ENCODE measurements at places on chromosomes 5 and 9.

- no peaks in the 10 kb centered on the region for H3K36me3 ChIP-seq
- H3K27ac ChIP-seq = no peak overlapping the region
- DNase-seq = no peak
- H3K4me3 ChIP-seq = no peak overlapping the region
- H3K4me1 ChIP-seq = no peaks in the 10 kb centered on the region
Observed at GRCh38 chr5:174166231-174167079, 120.9 kb downstream of the NSG2 start.

GRCh38 chr9:14547245-14548060, 145.8 kb downstream of the ZDHHC21 start:
- H3K4me3 ChIP-seq = no peak overlapping the region
- H3K27ac ChIP-seq = no peak overlapping the region
- no peaks in the 10 kb centered on the region for H3K4me1 ChIP-seq
- DNase-seq = no peak
- no peaks in the 10 kb centered on the region for H3K36me3 ChIP-seq

DNA sequence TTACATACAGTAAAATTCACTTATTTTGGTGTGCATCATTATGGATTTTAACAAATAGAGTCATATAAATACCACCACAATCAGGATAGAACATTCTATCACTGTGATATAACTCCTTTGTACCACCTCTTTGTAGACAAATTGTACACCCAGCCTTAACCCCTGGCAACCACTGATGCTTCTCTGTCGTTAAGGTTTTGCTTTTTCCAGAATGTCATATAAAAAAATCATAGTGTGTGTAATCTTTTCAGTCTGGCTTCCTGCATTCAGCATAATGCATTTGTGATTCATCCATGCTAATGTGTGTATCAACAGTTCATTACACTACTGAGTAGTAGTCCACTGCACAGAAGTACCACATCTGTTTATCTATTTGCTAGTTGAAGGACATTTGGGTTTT, 81.2 kb downstream of the ARSB start:
- peaks cover 9% of the 10 kb centered on the region for H3K4me1 ChIP-seq
- no peak for DNase-seq
- H3K36me3 ChIP-seq = no peaks in the 10 kb centered on the region
- H3K4me3 ChIP-seq = no peak overlapping the region
- H3K27me3 ChIP-seq = no peaks in the 10 kb centered on the region

- no peaks in the 10 kb centered on the region for H3K27me3 ChIP-seq
- H3K27ac ChIP-seq = no peak overlapping the region
- no peak overlapping the region for H3K4me3 ChIP-seq
- no peak for DNase-seq
- no peaks in the 10 kb centered on the region for H3K36me3 ChIP-seq
Observed at GRCh38 chr5:116671211-116671736, 96.7 kb upstream of the SEMA6A start.

DNA sequence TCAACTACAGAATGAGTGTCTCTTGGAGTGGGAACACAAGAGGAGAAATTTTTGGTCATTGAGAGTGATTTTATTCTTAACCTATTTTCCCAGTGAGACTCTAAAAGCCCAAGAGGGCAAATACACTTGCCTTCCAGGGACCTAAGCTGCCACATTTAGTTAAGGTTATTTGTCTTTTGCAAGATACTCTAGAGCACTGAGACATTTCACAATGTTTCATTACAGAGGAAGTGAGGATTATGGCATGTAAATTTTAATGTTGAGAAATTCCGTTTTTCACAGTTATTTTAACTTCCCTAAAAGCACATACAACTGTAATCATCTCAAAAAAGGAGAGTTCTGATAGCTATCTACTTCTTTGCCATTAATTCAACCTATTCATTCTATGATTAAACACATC, 38.7 kb upstream of the RAB3C start:
- H3K4me1 ChIP-seq = no peaks in the 10 kb centered on the region
- H3K27ac ChIP-seq = no peak overlapping the region
- H3K4me3 ChIP-seq = no peak overlapping the region
- H3K36me3 ChIP-seq = no peaks in the 10 kb centered on the region
- no peaks in the 10 kb centered on the region for H3K27me3 ChIP-seq
- peak; percentile 38 for DNase-seq

GRCh38 chr9:135559606-135560005, 1.9 kb upstream of the PAEP start:
- no peak overlapping the region for H3K27ac ChIP-seq
- H3K27me3 ChIP-seq = no peaks in the 10 kb centered on the region
- DNase-seq = no peak
- H3K36me3 ChIP-seq = no peaks in the 10 kb centered on the region

DNA sequence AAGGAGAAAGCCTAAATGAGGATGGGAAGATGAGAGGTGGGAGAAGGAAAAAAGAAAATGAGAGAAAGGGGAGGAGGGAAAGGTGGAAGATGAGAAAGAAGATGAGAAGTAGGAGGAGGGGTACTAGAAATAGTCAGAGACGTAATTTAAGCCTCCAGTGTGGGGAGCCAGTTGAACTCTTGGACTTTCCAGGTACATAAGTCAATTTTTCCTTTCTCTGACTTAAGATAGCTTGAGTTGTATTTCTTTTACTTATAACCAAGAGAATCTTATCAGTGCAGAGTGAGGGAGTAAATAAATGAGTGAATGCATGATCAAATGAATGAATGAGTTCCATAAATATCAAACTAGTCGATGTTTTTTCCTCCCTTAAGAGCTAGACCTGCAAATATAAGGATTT, 21.5 kb upstream of the WHRN start:
- H3K4me3 ChIP-seq = no peak overlapping the region
- no peak for DNase-seq
- no peaks in the 10 kb centered on the region for H3K4me1 ChIP-seq
- no peaks in the 10 kb centered on the region for H3K36me3 ChIP-seq
- no peak overlapping the region for H3K27ac ChIP-seq
- no peaks in the 10 kb centered on the region for H3K27me3 ChIP-seq

GRCh38 chr9:112034216-112034611, 137.6 kb downstream of the UGCG start:
- H3K27me3 ChIP-seq = no peaks in the 10 kb centered on the region
- no peaks in the 10 kb centered on the region for H3K36me3 ChIP-seq
- no peak overlapping the region for H3K27ac ChIP-seq

DNA sequence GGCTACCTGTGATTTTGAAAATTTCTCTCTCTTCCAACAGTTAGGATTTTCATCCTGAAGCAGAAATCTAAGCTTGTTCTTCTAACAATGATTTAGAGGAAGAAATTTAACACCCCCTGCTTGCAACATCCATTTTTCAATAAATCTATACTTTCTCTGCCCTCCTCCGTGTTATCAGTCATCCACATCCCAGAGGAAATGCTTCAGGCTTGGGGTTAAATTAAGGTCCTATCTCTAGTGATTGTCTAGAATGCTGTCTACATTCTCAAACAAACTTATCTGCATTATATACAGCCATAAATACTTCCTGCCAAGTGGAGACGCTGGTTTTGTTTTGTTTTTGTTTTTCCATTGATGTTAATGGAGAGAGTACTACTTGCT, 371.0 kb downstream of the CSNK1G3 start:
- DNase-seq = peak; percentile 72
- no peaks in the 10 kb centered on the region for H3K36me3 ChIP-seq
- H3K27me3 ChIP-seq = no peaks in the 10 kb centered on the region
- H3K4me1 ChIP-seq = peaks cover 27% of the 10 kb centered on the region
- peak overlapping the region; percentile 75 for H3K27ac ChIP-seq

GRCh38 chr9:28747351-28747985, 1174.2 kb upstream of the C9orf72 start:
- no peak overlapping the region for H3K27ac ChIP-seq
- no peaks in the 10 kb centered on the region for H3K36me3 ChIP-seq
- H3K4me3 ChIP-seq = no peak overlapping the region
- peaks cover 11% of the 10 kb centered on the region for H3K4me1 ChIP-seq
- DNase-seq = no peak

GRCh38 chr5:72812488-72812887, 4.0 kb upstream of the TNPO1 start:
- no peaks in the 10 kb centered on the region for H3K36me3 ChIP-seq
- H3K27me3 ChIP-seq = no peaks in the 10 kb centered on the region
- no peak for DNase-seq
- H3K4me1 ChIP-seq = no peaks in the 10 kb centered on the region
- H3K4me3 ChIP-seq = no peak overlapping the region

- H3K27ac ChIP-seq = no peak overlapping the region
- no peaks in the 10 kb centered on the region for H3K4me1 ChIP-seq
Observed at GRCh38 chr5:92992073-92992472, 588.9 kb downstream of the NR2F1-AS1 start.

GRCh38 chr9:124950050-124950718, 9.3 kb upstream of the GOLGA1 start:
- H3K27me3 ChIP-seq = no peaks in the 10 kb centered on the region
- H3K36me3 ChIP-seq = no peaks in the 10 kb centered on the region
- DNase-seq = no peak

DNA sequence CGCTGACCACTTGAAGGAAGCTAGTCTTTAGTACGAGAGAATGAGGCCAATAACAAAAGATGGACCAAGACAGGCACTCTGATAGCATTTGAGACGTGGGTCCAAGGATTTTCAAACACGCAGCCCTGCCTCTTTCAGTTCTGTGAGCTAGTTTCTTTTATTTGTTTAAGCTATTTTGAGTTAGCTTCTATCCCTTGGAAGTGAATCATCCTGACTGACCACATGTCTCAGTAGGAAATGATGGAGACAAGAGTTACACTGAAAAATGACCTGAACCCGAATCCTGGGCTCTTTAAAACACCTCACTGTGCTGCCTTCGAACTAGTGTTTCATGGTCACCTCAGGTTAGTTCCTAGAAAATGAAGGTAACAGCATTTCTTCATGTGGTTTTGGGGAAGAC, 9.9 kb downstream of the TEK start:
- DNase-seq = no peak
- H3K27me3 ChIP-seq = no peaks in the 10 kb centered on the region
- no peak overlapping the region for H3K4me3 ChIP-seq

DNA sequence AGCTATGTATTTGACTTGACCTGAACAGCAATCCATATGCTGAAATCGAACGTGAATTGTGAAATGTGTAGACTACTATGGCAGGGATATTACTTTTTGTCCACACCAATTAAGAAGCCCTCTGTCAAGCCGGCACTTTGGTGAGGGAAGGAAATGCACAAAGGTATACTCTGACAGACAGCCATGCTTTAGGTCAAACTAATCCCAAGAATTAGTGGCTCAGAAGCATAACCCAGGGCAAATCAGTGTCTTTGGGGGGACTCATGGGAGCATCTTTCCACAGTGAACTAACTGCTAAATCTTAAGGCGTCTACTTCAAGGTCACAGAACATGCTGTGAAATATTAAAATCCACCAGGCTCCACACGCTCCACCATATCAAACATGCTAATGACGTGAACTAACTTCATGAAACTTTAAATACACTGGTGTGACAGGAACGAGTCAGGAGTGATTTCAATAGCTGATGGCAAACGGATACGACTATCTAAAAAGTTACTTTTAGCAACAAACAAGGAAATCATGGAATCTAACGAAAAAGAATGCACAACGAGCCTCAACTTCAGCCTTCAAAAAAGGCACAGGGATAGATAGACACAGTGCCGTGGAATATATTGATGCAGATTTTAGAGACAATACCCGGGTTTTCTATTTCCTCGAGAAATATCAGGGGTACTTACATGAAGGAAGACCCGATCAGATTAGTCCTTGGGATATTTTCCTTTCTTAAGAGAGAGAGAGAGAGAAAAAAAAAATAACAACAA, 527 bp downstream of the MEF2C start:
- H3K36me3 ChIP-seq = no peaks in the 10 kb centered on the region
- H3K4me3 ChIP-seq = peak overlapping the region; percentile 61
- peaks cover 12% of the 10 kb centered on the region for H3K4me1 ChIP-seq
- H3K27me3 ChIP-seq = peaks cover 10% of the 10 kb centered on the region

- peaks cover 5% of the 10 kb centered on the region for H3K4me1 ChIP-seq
- no peaks in the 10 kb centered on the region for H3K27me3 ChIP-seq
- no peaks in the 10 kb centered on the region for H3K36me3 ChIP-seq
- H3K4me3 ChIP-seq = no peak overlapping the region
- DNase-seq = no peak
- no peak overlapping the region for H3K27ac ChIP-seq
Observed at GRCh38 chr5:36300191-36300926, 1.3 kb downstream of the RANBP3L start.

GRCh38 chr5:118776755-118777154, 211.6 kb downstream of the DTWD2 start:
- no peak for DNase-seq
- H3K4me3 ChIP-seq = no peak overlapping the region
- no peaks in the 10 kb centered on the region for H3K4me1 ChIP-seq
- H3K27ac ChIP-seq = no peak overlapping the region
- H3K27me3 ChIP-seq = no peaks in the 10 kb centered on the region

- no peak overlapping the region for H3K27ac ChIP-seq
- no peaks in the 10 kb centered on the region for H3K4me1 ChIP-seq
- H3K36me3 ChIP-seq = no peaks in the 10 kb centered on the region
- no peak for DNase-seq
Observed at GRCh38 chr5:66633754-66634153, 37.6 kb downstream of the MAST4 start.

GRCh38 chr5:74026310-74026709, 400.3 kb downstream of the ARHGEF28 start:
- H3K4me3 ChIP-seq = no peak overlapping the region
- H3K4me1 ChIP-seq = peaks cover 5% of the 10 kb centered on the region
- DNase-seq = no peak
- no peaks in the 10 kb centered on the region for H3K36me3 ChIP-seq
- peaks cover 70% of the 10 kb centered on the region for H3K27me3 ChIP-seq

DNA sequence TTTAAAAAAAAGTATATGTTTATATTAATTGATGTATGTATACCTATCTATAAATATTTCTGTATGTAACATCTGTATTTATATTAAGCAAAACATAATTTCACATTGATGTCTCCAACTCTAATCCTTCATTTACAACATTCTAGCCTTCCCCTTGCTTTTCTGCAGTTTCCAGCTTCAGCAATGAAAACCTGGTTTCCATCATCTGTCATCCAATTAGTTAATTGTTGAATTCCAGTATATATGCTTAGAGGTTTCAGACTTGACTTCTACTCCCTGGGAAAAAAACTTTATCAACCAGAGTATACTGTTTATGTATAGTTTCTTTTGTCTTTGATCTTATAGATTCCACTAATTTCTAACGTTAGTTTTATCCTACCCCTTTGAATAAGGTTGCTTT, 38.4 kb downstream of the NMUR2 start:
- no peaks in the 10 kb centered on the region for H3K4me1 ChIP-seq
- no peak overlapping the region for H3K4me3 ChIP-seq
- DNase-seq = no peak

GRCh38 chr5:156109317-156110023, 217.5 kb upstream of the SGCD start:
- no peaks in the 10 kb centered on the region for H3K27me3 ChIP-seq
- no peaks in the 10 kb centered on the region for H3K36me3 ChIP-seq
- no peak overlapping the region for H3K4me3 ChIP-seq
- H3K27ac ChIP-seq = no peak overlapping the region
- H3K4me1 ChIP-seq = no peaks in the 10 kb centered on the region
